ENCODE measurements at places on chromosomes 5 and 9.

DNA sequence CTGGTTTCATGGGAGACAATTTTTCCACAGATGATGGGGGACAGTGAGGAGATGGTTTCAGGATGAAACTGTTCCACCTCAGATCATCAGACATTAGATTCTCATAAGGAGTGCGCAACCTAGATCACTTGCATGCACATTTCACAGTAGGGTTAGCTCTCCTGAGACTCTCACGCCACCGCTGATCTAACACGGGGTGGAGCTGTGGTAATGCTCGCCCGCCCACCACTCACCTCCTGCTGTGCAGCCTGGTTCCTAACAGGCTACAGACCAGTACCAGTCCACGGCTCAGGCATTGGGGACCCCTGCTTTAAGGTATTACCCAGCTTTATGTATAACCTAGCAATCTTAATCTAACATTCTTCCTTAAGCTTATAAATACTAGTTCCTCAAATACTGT, 35.6 kb downstream of the TTC39B start:
- no peak for DNase-seq

DNA sequence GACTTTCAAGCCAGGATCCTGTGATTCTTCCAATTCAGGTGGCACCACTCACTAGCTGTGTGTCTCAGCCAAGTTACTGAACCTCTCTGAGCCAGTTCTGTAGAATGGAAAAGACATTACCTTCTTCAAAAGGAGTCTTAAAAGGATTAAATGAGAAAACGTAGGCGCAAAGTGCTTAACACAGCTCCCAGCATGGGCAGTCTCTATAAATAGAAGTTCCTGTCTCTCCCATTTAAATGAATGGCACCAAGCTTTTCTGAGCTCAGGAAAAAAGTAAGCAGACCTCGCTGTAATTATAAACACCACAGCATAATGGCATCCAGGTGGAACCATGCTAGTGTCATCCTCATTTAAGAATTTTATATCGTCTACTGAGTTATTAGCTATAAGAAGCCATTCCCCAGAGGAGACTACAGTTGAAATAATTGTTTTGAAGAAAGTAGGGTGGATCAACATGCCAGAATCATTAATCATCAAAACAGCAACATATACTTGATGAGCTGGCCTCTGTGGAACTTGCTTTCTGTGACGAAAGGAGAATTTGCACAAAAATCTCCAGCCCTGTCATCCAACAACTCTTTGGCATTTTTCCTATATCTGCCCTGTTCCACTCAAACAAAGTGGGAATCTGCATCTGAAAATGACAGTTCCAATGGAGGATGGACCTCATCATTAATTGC, 188.9 kb downstream of the SPOCK1 start:
- DNase-seq: peak; percentile 94

- DNase-seq: no peak
Observed at GRCh38 chr5:115977096-115977495, 14.8 kb downstream of the LVRN start.

DNA sequence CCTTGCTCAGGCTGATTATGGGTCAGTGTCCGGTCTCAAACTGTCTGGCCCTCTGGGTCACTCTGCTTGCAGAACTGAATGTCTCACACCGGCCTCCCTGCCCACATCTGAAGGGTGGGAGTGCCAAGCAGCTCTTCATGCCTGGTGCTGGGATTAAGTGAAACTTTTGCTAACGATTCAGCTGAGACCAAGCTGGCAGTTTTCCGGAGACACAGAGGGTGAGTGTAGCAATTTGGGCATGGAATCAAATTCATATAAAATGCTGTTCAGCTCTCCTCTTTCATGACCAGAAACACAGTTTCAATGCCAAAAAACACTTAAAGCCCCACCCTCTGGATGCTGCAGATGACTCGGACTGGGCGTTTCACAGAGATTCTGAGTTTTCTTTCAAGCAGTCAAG, 207.5 kb downstream of the NXNL2 start:
- DNase-seq: no peak

DNA sequence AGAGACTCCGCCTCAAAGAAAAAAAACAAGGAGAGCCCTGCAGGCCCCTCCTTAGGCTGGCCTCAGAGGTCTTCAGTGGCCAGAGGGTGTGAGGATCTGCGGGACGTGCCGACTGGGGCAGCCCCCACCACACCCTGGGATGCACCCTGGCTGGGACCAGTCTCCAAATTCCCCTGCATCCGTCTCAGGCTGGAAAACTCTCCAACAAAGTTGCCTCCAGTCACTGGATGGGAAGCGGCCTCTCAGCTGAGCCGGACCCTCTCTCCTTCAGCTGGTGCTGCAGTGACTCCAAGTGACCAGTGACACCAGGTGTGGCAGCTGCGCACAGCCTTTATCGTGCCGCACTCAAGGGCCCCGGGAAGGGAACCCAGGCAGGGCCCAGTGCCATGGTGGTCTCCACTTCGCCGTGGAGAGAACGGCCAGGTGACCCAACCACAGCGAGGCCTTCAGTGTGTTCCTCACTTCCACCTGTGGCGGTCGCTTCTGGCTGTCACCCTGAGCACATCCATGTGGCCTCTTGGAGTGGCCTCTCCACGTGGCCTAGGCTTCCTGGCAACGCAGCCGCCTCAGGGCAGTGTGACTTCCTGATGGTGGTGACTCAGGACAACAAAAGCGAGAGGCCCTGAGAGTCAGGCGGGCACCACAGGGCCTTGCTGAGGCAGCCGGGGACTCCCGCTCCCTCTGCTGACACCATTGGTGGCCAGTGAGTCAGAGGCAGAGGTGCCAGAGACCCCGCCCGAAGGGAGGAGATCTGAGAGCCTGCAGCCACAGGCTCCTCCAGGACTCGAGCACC, 19.3 kb upstream of the CAMSAP1 start:
- peak; percentile 99 for DNase-seq

All from A172 (cell line).